RCC 7860 (cell line): ENCODE measurements at places on chromosomes 2 and 18.

GRCh38 chr2:133985563-133985962 lies 268.3 kb upstream of the MGAT5 start:
- DNase-seq = no peak

DNA sequence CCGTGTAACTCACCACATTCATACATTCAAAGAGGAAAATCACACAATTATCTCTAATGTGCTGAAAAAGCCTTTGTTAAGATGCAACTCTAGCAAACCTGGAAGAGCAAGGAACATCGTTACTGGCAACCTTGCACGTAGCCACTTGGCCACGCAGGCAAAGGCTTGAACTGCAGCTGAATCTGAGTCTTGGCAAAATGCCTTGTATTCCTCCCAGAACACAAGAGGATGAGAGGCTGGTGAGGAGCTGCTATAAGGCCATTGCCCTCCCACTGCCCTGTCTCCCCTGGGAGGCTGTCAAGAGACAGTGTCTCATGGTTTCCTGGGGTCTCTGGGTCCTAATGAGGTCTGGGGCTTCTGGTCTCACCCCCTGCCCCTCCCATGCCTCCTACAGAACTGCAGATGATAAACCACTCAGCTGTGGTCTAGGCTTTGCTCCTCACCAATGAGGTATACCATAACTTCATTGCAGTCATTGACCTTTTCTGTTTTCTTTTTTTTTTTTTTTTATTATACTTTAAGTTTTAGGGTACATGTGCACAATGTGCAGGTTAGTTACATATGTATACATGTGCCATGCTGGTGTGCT lies 141.4 kb downstream of the SPP2 start:
- peak; percentile 95 for DNase-seq

GRCh38 chr2:184938221-184938985 lies 340.1 kb downstream of the ZNF804A start:
- no peak for DNase-seq

DNA sequence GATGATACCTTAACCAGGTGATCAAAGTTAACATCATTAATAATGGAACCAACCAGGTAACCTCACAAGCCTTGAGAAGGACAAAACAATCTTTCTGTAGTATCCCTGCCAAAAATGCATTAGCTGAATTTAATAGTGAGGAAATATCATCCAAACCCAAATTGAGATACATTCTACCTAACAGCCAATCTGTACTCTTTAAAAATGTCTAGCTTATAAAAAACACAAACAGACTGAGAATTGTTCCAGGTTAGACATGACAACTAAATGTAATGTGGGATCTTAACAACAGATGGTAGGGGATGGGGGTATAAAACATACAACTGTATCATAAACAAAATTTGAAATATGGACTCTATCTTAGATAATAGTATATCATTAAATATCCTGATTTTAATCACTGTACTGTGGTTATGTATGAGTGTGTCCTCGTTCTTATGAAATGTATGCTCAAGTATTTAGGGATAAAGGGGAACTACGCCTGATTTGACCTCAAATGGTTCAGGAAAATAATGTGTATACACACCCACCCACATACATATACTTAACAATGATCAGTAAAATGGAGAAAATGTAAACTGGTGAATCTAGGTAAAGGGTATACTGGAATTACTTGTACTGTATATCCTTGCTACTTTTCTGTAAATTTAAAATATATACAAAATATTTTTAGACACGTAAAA lies 1.7 kb downstream of the FANCL start:
- DNase-seq = no peak

DNA sequence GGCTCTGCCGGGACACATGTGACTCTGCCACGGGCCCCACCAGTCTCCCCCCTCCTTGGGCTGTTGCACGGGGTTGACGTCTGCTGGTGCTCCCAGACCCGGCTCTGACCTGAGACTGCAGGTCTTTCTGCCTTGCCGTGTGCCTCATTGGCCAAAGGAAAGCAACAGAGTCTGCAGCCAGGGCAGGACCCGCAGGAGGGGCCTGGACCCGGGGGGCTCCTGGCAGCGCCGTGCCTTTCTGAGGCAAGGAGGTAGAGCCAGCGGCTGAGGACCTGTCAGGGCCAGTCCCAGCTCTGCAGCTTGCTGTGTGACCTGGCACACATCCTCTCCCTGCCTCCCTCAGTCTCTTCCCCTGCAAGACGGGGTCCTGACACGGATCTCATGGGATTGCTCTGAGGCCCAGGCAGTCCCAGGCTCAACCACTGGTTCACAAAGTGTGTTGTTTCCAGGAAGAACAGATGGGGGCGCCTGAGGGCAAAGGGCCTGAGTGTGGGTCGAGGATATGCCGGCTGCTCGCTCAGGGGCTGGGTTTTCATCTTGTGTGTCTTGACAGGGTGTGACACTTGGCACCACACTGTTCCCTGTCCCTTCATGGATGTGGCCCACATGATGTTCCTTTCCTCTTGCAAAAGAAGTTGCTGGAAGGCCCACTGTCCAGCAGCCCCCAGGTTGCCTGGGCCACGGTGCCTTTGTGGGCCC lies 9.0 kb downstream of the CAPN10 start:
- DNase-seq = no peak

DNA sequence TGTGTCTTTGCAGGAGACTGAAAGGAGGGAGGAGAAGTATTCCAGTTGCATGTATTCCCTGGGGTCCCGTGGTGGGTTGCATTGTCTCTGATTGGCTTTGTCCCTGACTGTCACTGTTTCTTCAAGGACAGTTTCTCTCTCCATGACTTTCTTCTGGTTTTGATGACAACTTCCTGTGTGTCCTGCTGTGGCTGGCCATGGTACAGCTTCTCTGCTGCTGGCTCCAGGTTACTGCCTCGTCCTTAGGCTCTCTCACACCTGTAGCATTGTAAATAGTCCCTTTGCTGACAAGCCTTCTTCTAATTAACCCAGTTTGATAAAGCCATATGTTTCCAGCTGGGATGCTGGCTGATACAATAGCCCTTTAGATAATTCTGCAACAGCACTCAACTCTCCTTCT lies 129.0 kb downstream of the LPIN1 start:
- no peak for DNase-seq

GRCh38 chr2:152099367-152100050 lies 665 bp upstream of the CACNB4 start:
- no peak for DNase-seq

DNA sequence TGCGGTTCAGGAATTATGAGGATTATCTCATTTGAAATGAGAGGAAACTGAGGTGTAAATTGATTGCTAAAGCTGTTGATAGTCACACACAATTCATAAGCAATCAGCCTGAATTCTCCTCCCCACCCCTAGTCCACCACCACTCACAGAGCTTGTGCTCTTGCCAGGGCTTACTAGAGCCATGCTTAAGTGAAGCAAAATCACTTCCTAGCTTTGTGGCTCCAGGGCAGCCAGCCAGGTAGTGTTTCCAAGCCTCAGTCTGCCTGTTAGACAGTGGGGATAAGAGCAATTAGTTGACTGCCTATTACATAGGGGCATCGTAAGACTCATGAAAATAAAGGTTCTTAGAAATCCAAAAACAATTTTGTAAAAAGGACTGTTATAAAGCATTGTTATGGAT lies 87.2 kb downstream of the PKP4 start:
- DNase-seq = no peak
